ENCODE measurements at places on chromosomes 12 and 14.

DNA sequence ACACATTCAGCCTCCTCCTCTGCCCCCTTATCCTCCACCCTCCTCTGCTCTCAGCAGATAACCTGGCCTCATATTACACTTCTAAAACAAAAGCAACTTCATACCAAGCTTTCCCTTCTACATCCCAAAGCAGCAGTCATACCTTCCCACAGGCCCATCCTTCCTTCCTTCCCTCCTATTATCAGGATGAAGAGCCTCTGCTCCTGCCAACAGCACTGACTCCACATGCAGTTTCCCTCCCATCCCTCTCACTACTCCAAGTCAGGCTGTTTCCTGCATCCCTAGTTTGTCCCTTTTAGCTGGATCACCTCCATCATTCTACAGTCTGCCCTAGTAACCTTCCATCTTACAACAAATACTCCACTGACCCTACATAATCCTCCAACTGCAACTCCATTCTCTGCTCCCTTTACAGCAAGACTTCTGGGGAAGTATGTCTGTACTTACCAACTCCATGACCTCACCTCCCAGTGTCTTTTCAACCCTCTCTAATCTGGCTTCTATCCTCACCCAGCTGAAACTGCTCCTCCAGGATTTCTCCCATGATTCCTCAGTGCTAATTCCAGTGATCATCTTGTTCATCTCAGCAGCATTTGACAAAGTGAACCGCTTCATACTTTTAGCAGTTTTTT lies 4.9 kb upstream of the YEATS4 start:
- DNase-seq: no peak

- DNase-seq: no peak
Measured at GRCh38 chr12:3371018-3371417, 120.0 kb upstream of the PRMT8 start.

DNA sequence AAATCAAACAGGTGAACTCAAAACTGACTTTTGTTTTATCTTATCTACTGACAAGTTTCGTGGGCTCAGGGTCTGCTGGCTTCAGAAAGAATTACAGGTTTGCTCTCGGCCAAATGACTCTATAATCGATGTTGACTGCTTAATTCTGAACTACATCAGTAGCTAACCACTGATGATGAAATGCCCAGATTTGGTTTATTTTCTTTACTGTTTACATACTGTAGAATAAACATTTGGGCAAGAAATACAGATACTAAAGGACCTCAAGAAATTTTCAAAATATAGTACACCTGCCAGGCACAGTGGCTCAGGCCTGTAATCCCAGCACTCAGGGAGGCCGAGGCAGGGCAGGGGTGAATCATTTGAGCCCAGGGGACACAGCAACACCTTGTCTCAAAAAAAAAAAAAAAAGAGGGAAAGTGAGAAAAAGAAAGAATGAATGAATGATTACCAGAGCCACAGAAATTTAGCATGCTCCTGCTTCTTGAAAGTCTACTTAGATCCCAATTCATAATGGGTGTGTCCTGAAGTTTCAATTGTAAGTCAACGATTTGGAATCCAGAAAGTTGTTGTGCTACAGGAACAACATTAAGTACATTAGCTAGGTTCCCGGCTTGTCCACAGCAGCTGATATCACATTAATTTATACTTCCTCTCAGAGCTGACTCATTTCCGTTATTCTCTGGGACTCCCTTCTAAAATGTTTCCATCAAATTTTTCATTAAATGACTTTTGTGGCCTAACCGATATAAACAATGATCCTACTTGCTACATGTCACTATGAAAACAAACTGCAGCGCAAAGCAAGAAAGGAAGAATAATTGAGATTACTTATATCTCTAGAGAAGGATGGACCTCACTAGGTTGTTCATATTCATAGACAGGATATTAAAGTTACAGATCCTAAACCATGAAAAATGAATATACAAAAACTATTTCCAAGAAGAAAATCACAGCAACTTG lies 134.3 kb downstream of the MED13L start:
- DNase-seq: no peak

- no peak for DNase-seq
Measured at GRCh38 chr12:1213618-1214205, 222.7 kb downstream of the ERC1 start.

- DNase-seq: peak; percentile 88
Measured at GRCh38 chr12:100266585-100266834, 369 bp downstream of the DEPDC4 start.

GRCh38 chr14:80862983-80863382 lies 78.6 kb downstream of the CEP128 start:
- no peak for DNase-seq

DNA sequence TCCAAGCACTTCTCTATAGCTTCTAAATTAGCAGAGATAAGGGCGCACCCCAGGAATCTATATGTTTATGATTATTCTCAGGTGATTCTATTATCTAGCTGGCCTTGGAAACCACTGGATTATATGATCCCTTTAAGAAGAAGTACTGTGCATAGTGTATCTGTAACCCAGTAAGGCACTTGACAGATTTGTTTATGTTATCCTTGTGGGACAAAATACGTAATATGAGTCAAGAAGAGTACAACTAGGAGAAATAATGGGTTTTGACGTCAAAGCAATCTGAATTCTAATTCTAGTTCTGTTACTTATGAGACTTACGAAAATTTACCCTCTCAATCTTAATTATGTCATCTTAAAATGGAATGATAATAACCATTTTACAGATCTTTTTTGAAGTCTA lies 259.6 kb upstream of the NAV3 start:
- no peak for DNase-seq

DNA sequence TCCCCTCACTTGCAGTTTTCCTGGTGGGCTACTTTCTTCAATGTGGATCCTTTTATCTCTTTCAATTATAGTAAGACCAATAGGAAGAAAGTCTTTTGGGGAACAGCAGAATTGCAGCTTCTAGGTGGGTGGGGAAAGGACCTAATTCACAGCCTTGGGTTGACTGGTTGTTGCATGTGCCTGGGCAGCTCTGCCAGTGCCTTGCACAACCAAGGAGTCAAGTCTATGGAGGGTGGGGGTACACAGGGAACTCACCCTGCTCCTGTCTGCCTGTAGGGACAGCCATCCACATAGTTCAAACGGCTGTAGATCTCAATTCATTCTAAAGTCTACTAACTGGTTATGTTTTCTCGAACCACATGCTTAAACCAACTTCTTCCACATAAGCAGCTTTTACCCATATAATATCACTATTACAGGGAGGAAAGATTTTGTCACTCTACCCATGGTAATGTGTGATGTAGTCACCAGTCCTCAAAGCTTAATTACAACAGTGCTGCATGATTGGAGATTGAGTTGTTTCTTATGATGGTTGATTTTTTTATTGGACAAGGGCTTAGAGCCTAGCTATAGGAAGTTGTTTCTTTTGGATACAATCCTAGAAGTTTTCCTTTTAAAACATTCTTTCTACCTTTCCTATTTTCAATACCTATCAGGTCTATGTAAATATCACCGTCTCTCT lies 117.7 kb upstream of the FRMD6 start:
- no peak for DNase-seq

GRCh38 chr14:68806526-68807147 lies 13.8 kb upstream of the ZFP36L1 start:
- DNase-seq: no peak

DNA sequence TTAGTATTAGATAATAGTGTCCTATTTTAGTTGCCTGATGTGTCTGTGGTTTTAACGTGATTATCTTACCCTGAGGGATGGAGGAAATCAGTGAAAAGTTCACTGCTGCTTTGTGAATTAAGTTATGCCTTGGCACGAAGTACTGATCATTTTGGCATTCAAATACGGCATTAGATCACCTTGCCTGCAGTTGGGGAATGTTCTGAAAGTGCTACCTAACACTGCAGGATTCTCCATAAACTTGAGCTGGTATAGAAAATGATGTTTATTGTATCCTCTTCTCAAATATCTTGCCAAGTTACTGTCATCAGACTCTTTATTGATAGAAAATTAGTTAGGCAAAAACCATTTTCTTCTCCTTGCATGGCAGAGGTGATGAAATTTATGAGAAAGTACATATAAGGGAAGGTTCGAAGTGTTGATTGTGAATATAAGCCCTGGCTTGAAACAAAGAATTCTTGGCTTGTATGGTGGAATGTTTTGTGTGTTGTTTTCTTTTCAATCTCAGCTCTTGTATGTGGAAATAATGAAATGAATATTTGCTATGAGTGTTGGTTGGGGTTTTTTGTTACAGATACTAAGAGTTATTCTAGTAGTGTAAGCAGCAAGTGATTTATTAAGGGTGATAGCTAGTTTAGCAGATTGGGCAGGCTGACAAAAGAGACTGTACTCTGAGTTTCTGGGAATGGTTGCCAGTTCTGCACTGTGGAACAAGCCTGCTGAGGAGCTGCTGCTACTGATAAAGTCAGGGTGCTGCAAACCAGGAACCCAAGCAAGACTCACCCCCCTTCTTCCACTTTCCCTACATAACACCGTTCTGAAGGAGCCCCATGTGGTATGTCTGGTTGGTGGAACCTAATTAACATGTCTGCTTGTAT lies 448.3 kb downstream of the PCNX1 start:
- DNase-seq: peak; percentile 18

DNA sequence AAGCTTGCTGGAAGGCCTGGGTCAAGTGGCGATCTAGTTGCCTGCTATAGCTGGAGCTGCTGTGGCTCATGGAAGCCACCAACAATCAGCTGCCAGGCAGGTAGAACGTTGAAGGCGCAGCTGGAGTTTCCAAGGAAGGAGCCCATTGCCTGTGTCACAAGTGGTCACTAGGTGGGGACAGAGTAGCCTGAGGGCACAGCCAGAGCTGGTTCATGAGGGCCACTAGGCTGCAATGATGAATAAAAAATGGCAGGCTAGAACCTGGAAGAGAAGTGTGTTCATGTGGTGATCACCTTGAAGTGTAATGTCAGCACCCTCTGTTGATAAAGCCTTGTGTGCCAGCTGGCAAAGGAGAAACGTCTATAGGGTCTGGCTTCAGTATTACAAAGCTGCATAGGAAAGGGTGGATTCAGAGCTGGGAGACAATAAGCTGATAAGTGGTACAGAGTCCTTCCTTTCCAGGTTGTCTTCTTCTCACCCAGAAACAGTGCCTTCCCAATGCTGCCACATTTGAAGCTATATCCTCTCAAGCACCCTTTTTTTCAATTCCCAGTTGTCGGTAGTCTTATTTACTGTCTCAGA lies 165.8 kb downstream of the EMP1 start:
- peak; percentile 66 for DNase-seq

- no peak for DNase-seq
Measured at GRCh38 chr12:63968673-63969072, 124.2 kb downstream of the SRGAP1 start.

- no peak for DNase-seq
Measured at GRCh38 chr12:39574378-39574777, 45.2 kb downstream of the ABCD2 start.

GRCh38 chr12:6551496-6552139 lies 4.2 kb downstream of the IFFO1 start:
- peak; percentile 78 for DNase-seq

- DNase-seq: peak; percentile 40
Measured at GRCh38 chr12:64010069-64010686, 165.7 kb downstream of the SRGAP1 start.

GRCh38 chr12:53344824-53345485 lies 8.8 kb upstream of the SP7 start:
- peak; percentile 89 for DNase-seq

- no peak for DNase-seq
Measured at GRCh38 chr12:12925388-12925787, 26.6 kb downstream of the GPRC5D start.

DNA sequence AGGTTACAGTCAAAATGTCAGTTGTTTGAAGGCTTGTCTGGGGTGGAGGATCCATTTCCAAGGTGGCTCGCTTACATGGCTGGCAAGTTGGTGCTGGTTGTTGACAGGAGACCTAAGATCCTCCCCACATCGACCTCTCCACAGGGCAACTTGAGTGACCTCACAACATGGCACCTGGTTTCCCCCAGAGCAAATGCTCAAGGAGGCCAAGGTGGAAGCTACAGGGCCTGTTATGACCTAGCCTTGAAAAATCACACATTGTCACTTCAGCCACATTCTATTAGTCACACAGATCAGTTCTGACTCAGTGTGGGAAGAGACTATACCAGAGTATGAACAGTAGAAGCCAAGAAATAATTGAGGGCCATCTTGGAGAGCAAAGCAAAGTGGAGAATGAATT lies 11.3 kb upstream of the GNG2 start:
- no peak for DNase-seq

DNA sequence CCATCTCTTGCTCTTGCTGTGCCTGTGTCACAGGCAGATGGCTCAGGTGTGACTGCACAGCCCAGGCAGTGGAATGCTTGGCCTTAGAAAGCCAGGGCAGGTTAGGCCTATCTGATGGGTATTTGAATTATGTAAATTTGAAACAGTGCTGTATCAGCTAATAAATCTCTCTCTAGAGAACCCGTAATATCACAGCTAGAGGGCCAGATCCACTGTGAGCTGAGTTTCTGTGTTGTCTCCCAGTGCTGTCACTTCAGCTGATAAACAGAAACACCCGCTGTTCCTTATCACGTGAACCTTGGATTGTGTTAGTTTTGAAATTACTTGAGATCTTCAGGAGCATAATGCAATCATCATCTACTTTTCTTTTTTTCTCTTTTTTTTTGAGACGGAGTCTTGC lies 21.5 kb upstream of the ALDH2 start:
- no peak for DNase-seq

- DNase-seq: no peak
Measured at GRCh38 chr12:108967869-108968540, 52.9 kb downstream of the SVOP start.

Measured in AG08396 (cell line).